ENCODE measurements at places on chromosomes 6 and 20.
A peak's percentile ranks its signal among the peaks of the same experiment; 100 is the strongest.

- no peak for DNase-seq
These were observed 110.9 kb downstream of the CDC5L start for GRCh38 chr6:44498436-44498835.

- no peak for DNase-seq
These were observed 48.8 kb downstream of the NT5E start for GRCh38 chr6:85498596-85499258.

- peak; percentile 75 for DNase-seq
These were observed at the start of gene ADAM33 for GRCh38 chr20:3681931-3682781. ADAM33 (minus strand) TSS chr20:3682010; CDS start chr20:3682004, 6 bp downstream.

- no peak for DNase-seq
These were observed 30.5 kb downstream of the TRIM27 start for GRCh38 chr6:28893172-28893799.

Measured in HuH-7.5 (cell line).